Pulmonary artery endothelial cell (primary cell): ENCODE measurements at places on chromosomes 5 and 9.

DNA sequence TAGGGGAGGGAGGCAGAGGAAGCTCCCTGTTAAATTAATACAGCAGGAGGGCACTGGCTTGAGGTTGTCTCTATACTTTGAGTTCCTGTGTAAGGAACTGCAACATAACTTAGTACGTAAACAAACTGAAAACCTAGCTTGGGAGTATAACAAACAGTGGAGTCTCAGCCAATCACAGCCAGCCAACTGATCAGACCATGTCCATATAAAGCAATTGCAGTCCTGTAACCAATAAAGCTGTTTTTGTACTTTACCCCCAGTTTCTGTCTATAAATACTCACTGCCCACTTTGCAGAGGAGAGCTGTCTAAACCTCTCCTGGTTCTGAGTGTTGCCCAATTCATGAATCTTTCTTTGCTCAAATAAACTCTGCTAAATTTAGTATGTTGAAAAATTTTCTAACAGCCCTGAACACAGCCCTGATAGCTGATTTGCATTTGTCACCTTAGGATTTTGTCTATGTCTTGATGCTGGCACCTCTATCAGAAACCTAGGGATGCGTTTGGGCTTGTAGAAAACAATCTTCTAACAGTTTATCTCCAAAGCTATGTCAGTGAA lies 39.9 kb downstream of the GDNF start:
- no peak for DNase-seq

GRCh38 chr9:966870-967269 lies 9.6 kb upstream of the DMRT3 start:
- no peak for DNase-seq

- no peak for DNase-seq
Measured at GRCh38 chr9:116791326-116791725, 104.2 kb downstream of the TRIM32 start.

DNA sequence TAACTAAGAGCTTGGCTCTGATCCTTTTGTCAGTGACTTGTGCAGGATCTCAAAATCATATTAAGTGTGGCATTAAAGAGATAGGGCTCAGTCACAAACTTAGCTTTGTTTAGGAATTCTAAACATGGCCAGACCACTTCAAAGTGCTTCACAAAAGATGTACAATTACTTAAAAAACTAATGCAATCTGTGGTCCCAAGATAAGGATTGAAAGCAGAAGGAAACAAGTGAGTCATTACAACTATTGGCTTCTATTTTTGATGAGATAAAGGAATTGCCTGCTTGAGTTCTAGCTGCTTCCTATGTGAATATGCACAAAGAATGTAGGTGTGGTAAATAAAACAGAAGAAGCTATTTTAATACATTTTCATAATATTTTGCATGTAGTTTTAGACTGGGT lies 44.9 kb upstream of the SLC12A2 start:
- DNase-seq = peak; percentile 91

GRCh38 chr9:105118636-105119035 lies 125.8 kb upstream of the SLC44A1 start:
- DNase-seq = no peak

DNA sequence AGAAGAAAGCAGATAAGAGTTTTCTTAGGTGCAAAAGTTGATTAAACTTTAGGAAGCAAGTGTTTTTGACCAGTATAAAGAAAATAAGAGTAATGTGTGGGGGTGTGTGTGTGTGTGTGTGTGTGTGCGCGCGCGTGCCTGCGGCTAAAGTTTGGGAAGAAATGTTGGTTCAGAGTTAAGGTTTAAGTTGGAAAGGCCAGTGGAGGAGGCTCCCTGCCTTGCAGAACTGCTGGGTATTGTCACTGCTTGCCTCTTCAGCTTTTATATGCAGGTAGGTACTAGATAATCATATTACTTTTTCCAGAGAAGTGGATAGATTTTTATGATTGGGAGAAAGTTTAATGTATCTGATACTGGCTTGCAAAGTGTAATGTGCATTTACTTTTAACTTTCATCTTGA lies 2.0 kb downstream of the PIK3R1 start:
- DNase-seq = no peak

GRCh38 chr9:112012026-112012902 lies 115.7 kb downstream of the UGCG start:
- DNase-seq = peak; percentile 65

DNA sequence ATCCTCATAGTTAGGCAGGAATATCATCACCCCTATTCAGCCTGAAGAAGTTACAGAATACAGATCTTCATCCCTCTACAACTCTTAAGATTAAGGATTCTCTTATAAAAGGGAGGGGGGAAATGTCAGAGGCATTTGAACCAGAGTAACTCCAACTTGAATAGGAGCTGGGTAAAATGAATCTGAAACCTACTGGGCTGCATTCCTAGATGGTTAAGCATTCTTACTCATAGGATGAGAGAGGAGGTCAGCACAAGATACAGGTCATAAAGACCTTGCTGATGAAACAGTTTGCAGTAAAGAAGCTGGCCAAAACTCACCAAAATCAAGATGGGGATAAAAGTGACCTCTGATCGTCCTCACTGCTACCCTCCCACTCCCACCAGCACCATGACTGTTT lies 14.4 kb downstream of the FREM1 start:
- no peak for DNase-seq

DNA sequence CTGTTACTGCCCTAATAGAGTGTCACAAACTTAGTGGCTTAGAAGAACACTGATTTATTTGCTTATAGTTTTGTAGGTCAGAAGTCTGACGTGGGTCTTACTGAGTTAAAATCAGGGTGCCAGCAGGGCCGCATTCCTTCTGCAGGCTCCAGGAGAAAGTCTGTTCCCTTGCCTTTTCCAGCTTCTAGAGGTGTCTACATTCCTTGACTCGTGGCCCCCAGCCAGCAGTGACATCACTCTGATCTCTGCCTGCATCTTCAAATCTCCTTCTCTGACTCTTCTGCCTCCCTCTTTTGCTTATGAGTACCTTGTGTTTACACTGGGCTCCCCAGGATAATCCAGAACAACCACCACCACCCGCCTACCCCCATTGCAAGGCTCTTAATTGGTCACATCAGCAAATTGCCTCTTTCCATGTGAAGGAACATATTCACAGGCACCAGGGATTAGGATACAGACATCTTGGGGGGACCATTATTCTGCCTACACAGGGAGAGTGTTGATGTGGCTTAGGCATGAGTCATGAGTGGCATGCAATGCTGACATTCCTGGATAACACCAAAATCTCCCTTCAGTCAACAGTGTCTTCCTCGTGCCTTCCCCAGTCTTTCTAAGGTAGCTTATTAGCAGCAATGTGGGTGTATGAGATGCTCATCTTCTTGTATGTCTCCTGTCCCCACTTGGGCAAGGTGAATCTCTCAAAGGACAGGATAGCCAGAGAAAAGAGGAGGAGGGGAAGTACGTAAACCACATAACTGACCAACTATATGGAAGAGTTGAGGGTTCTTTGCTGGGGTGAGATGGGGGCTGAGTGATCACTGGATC lies 24.4 kb downstream of the CYFIP2 start:
- DNase-seq = no peak

DNA sequence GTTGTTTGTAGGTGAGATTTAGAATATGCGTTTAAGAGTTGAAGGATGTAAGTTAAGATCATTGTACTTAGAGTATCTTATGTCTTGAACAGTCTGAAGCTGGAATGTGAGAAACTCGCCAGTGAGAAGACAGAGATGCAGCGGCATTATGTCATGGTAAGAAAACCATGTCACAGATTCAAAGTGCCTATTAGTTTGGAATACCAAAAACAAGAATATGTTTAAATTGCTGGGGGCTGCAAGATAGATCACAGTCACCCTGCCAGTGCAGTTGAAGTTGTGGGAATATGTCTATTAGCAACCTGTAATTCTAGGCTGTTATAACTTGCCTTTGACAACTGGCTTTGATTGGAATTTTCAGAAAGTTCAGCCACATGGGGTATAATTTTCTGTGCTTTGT lies 3.0 kb downstream of the TLE4 start:
- DNase-seq = no peak

DNA sequence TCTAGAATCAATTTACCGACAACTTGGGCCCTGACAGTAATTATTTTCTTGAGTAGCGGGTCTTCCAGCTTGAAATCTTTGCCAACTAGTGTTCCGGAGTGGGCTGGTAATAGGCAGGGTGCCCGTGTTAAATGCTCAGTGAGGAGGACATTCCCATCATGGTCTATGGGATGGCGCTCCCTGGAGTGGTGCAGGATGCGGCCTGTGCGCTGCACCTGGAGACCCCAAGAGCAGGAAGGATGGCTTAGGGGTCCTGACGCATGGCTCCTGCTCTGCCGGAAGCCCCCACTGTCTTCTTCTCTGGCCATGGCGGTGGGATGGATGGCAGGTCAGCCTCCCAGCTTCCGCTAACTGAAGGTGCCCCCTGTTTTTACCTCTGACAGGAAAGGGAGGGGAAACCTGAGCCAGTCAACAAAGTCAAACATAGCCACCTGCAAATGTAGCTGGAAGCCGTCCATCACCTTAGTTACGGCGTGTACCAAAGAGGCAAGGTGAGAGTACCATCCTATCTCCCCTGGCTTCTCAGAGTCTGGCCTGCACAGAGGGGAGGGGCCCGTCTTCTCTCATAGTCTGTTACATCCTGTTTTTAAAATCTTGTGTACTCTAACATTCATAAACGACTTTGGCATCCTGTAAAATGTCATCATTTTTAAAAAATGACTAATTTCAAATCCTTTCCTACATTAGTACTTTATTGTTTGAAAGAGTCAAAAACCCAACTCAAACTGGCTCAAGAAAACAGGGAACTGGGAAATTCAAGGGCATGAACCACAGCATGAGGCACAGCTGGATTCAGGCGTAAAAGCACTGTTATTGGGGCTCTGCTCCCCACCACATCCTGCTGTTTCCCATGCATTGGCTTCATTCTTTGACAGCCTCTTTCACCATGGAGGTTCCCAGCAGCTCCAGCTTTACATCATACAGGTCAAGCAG lies 28.5 kb upstream of the UNC5A start:
- DNase-seq = no peak

DNA sequence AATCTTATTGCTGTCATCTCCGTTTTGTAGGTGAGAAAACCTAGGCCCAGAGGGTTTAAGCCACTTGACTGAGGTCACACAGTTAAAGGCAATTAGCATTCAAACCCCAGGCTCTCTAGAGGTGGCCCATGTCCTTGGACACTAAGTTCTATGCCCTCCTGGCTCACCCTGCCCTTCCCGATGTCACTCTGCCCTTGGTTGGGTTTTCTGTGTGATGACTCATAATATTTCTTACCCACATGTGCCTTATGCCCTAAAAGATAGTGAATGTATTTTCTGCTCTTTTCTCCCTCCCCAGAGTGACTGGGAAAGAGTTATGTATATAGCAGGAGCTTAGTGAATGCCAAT lies 174.5 kb upstream of the PITX1 start:
- no peak for DNase-seq

- no peak for DNase-seq
Measured at GRCh38 chr9:27933210-27934025, 360.1 kb upstream of the C9orf72 start.

- peak; percentile 93 for DNase-seq
Measured at GRCh38 chr9:4334410-4334813, 34.5 kb upstream of the GLIS3 start.

- DNase-seq = no peak
Measured at GRCh38 chr9:69963803-69964202, 79.8 kb upstream of the MAMDC2 start.

DNA sequence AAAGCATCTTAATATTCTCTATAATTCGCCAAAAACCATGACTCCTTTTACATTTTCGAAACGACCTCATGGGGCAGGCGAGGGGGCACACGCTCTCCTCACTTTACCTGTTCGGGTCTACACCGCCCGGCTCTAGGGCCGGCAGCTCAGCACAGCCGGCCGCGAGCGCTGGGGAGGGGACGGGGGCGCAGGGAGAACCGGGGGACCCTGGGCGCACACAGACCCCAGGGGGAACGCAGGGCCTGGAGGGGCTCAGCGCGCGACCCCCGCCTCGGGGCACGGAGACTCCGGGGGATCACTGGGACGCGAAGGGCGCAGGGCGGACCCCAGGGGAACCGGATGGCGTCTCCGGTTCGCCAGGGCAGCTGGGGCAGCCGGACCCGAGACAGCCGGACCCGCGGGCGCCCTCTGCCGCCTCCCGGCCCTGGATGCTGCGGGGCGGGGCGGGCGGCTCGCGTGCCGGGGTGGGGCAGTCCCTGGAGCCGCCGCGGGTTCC lies at the start of gene AHRR:
Gene AHRR (plus strand): TSS at position 485 of the 496 bp plus-strand sequence. CDS start 22,189 bp downstream, outside the sequence.
- DNase-seq = no peak

- no peak for DNase-seq
Measured at GRCh38 chr5:175092691-175093090, 351.3 kb downstream of the DRD1 start.

GRCh38 chr9:18611971-18612370 lies 138.0 kb downstream of the ADAMTSL1 start:
- no peak for DNase-seq

DNA sequence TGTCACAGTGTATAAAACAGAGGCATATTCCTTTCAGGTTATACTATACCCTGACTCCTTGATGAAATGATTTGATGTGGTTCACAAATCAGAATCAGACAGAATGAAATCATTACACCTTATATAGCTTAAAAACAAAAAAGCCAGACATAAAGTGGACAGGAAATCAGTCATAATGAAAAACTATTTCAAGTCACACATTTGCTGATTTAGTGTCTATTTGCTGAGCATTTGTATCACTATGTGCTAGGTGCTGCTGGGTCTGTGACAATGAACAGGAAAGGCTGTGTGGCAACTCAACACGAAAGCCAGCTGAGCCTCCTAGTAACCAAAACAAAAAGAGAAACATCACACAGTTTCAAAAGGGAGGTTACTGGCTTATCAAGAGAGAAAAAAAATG lies 194.0 kb downstream of the EFNA5 start:
- DNase-seq = peak; percentile 88

DNA sequence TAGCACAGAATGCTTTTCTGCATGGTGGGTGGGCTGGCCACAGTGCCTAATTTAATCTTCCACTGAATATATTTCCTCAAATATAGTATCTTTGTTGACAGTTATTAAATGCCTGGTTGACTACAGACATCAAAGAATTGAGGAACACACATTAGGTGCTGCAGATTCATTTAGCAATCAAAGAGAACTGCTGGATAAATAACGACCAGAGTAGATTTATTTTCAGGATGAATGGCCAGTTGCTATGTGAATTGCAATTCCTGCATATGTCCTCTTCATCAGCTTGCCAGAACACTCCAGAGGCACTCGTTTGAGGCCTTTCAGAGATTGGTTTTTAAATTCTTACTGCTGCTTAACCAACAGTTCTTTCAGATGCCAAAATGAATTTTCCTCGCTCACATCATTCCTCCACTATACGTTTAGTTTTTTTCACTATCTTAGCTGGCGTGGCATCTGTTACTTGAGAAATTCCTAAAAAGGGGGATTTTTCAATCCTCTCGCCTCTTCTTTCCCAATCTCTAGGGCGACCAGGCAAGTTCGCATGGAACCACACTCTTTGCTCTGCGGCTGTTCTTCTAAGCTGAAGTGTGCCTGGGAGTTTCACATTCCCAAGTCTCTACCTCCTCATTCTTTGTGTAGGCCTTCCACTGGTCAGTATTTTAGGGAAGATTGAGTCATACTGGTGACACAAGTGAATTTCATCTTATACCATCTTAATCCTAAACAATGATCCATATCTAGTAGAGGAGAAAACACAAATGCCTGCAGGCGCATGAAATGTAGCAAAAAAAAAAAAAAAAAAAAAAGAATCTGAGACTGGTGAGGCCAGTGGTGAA lies 237.1 kb upstream of the NMUR2 start:
- DNase-seq = no peak
